ENCODE measurements at places on chromosomes 12 and 14.

GRCh38 chr14:78029601-78030372 lies 140.4 kb upstream of the NRXN3 start:
- no peak for DNase-seq

- DNase-seq: no peak
Observed at GRCh38 chr12:113109360-113109759, 26.2 kb downstream of the RASAL1 start.

DNA sequence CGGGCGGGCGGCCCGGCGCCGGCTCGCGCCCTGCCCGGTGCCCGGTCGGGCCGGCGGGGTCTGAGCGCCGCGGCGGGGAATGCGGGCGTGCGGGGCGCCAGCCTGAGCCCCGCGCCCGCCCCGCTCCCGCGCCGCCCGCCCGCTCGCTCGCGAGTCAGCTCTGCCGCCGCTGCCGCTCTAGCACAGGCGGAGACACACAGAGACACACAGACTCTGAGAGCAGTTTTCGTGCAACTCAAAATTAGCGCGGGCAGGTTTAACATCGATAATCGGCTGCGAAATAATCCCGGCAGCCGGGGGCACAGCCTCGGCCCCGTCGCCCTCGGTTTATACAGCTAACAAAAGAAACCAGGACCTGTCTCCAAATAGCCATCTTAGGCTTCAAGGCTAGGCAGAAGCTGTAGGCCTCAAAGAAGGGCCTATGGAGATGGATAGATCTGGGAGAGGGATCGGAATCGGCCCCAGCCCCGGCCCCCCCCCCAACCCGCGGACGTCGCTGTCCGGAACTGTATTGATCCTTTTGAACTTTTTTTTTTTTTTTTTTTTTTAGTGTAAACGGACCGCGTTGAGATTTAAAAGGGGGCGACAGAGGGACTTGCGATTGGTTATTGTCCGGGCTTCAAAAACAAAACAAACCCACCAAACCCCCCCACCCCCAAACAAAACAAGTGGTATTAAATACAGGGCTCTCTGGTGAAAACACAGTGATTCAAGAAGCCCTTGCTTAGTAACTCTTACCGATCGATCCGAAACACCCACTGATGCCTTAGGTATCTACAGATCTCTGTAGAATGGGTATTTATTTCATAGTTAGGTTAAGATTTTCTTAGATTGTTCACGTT lies 1.1 kb downstream of the ARID2 start:
- DNase-seq: peak; percentile 61

DNA sequence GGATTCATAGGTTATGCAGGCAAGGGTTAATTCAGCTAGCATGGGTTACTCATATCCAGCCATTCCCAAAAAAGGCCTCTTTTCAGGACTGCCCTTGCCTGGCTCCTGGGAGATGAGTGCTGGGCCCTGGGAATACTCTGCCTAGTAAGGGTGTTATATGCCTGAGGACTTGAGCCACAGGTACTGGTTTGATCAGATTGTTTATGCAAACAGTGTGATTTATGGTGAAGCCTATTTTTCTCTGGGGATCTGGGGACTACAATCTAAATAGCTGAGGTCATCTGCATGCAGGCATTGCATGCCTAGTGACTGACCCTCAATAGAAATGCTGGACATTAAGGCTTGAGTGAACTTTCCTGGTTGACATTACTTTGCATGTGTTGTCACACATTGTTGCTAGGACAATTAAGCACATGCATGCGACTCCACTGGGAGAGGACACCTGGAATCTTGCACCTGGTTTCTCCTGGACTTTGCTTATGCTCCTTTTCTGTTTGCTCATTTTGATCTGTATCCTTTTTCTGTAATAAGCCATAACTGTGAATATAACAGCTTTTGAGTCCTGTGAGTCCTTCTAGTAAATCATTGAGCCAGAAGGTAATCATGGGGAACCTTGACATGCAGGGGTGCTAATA lies 73.0 kb downstream of the RAD51B start:
- no peak for DNase-seq

DNA sequence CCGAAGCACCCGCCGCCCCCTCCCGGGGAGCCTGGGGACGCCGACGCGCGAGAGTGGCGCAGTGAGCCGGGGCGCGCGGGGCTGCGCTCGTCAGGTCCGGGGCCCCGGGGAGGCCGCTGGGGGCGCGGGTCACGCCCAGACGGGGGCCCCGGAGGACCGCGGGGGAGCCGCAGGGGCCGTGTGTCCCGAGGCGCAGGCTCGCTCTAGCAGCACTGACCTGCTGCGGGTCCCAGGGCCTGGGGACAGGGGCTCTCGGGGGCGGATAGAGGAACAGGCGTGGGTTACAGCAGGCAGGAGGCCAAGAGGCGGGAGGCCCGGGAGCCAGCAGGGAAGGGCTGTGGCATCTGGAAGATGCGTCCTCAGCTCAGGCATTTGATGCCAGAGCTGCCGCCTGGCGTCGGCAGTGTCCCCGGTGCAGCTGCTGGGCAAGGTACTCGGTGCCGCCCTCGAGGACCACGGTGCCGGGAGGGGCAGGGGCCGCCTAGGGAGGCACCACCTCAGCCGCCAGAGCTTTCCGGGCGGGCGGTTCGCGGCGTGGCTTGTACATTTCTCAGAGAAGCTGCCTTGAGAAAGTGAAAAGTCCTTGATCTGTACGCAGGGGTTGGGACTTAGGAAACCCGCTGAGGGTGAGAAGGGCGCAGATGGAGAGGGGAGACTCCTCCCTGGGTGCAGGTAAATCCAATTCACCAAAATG lies 1.2 kb downstream of the WNT5B start:
- peak; percentile 13 for DNase-seq

- peak; percentile 97 for DNase-seq
Observed at GRCh38 chr12:6944381-6945186, 762 bp downstream of the C12orf57 start.

- DNase-seq: no peak
Observed at GRCh38 chr14:62455446-62455845, 589.8 kb downstream of the KCNH5 start.

- DNase-seq: no peak
Observed at GRCh38 chr12:90909069-90909770, 45.8 kb downstream of the CCER1 start.

DNA sequence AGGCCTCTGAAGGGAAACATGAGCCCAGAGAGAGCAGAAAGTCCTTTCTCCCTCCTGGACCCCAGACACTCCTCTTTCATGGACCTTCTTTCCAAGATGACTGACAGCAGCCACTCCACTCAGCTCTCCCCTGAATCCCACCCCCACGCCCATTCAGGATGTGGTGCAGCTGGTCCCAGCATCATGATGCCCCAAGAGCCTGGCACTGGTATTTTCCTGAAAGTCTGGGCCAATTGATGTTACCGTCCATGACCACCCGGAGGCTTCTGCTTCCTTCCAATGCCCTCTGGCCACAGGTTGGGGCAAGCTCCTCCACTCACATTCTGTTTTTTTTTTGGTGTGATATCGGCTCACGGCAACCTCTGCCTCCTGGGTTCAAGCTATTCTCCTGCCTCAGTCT lies 112.6 kb downstream of the CALM1 start:
- DNase-seq: no peak

- no peak for DNase-seq
Observed at GRCh38 chr12:1662761-1663439, 28.0 kb upstream of the ADIPOR2 start.
